Right renal cortex interstitium (tissue), 3 donors: ENCODE measurements at places on chromosomes 1 and 21. TPM values are rescaled to one million over a fixed set of nuclear protein-coding genes. Genes with fewer than 3 reads are reported as not detected.

- DNase-seq, result no peak
Measured at GRCh38 chr1:83626603-83627002, 372.3 kb downstream of the TTLL7 start.

DNA sequence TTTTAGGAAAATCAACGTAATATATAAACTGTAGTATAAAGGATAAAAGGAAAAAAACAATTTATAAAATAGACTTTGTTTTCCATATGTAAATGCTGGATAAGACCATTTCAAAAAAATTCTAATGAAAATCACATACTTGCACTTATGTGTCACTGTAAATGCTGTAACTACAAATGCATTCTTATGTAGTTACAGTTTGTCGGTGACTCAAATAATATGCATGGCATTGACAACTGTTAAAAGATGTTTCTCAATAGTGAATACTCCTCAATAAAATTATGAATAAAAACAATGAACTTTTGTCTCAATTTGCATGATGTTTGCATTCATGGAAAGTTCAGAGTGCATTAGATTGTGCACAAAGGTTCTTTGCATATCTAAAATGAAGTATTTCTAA lies 614.0 kb upstream of the CHRM3 start:
- no peak for DNase-seq

DNA sequence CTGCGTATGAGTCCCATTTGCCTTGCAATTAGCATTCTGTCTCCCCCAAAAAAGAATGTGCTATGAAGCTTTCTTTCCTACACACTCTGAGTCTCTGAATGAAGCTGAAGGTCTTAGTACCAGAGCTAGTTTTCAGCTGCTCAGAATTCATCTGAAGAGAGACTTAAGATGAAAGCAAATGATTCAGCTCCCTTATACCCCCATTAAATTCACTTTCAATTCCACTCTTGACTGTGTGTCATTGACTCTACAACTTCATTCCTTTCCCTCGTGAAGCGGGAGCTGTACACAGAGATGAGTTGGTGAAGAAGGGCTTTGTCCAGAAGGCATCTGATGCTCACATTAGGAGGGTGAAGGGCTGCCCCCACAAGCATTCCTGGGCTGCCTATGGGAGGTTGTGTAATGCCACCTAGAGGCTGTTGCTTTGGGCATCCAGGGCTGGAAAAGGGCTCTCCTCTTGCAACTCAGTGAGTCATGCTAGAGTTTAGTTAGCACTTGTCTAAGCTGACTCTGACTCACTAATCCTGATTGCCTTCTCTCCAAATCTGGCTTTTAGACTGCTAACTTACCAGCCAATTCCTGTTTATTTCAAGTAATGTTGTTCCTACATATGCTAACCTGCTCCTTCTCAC lies 1.8 kb downstream of the SPRR1B start:
- DNase-seq, result no peak

GRCh38 chr1:215269955-215270354 lies 187.4 kb downstream of the KCNK2 start:
- no peak for DNase-seq

- DNase-seq, result no peak
Measured at GRCh38 chr1:55947446-55947845, 631.9 kb downstream of the PLPP3 start.

SEMA4A gene
- 19.9 TPM for polyA plus RNA-seq
